ENCODE measurements at places on chromosomes 1 and 21.

GRCh38 chr1:153956997-153957715 is 1.3 kb downstream of the CRTC2 start:
- no peak for DNase-seq

DNA sequence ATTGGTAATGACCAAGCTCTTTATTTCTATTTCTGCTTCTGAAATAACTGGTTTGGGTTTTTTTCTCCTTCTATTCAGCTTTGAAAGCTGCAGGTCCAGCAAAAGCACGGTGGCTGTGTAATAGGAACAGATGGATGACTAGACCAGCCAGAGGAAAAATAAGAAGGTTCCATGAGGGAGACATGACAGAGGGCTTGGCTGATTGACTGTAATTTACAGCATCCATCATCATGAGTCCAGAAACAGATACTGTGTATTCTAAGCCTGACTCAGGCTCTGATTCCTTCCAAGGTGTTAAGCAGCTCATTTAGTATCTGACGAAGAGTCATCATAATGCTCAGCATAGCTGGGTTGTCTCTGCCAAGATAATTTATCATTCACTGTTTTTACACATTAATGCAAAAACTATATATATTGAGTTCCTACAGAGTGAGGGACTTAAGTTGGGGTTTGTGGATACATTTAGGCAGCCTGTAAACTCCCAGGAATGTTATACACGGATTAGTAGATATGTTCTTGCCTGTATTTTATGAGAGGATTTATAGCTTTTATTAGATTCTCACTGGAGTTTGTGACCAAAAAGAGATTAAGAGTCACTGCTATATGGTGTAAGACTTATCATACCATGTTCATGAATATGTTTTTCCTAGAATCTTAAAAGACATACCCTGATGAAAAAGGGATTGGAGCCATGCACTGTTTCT is 72.6 kb downstream of the SGIP1 start:
- peak; percentile 56 for DNase-seq

- DNase-seq: peak; percentile 35
Measured at GRCh38 chr1:8010080-8010664, 15.9 kb downstream of the ERRFI1 start.

- no peak for DNase-seq
Measured at GRCh38 chr1:2916153-2916552, 105.1 kb upstream of the ACTRT2 start.

DNA sequence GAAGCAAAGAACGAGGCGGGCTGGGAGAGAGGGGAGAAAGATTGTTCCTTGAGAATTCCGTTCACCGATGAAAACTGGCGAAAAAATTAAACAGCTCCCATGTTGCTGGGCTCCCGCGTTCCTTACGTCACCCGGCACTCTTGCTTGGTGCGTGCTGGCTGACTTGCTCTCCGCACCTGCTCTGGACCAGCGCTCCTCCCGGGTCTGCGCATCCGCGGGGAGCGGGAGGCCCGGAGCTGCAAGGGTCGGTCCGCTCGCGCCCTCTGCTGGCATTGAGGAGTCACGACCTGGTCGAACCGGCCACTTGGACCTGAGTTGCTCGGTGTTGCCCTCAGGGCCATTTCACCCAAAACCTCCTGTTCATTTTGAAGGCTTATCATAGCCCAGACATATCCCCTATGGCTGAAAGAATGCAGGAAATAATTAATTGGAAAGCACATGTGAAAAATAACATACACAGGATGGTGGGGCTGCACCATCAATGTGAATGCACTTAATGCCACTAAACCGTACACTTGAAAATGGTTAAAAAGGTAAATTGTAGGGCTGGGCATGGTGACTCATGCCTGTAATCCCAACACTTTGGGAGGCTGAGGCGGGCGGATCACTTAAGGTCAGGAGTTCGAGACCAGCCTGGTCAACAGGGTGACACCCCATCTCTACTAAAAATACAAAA is 98.9 kb upstream of the BACE2 start:
- peak; percentile 63 for DNase-seq

GRCh38 chr21:37253991-37254390 is 13.1 kb downstream of the VPS26C start:
- DNase-seq: no peak

DNA sequence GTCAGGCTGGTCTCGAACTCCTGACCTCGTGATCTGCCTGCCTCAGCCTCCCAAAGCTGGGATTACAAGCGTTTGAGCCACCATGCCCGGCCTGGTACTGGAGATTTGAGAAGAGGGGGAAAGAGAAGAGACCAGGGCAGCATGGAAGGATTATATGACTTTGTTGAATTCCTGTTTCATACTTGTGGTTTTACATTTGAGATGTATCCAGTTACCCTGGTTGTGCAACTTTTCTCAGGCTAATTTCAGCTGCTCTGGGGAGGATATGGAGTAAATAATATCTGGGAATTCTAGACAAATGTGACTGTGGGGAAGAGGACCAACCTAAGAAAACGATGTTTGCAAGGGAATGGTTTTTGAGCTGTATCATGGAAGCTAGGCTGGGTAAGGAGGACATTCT is 89.5 kb upstream of the GREM2 start:
- DNase-seq: no peak

GRCh38 chr1:234970731-234971476 is 157.7 kb downstream of the TOMM20 start:
- peak; percentile 71 for DNase-seq

GRCh38 chr1:162381383-162381782 is at the start of gene C1orf226:
TSS of gene C1orf226 (plus strand) at chr1:162381728. CDS start at chr1:162381902, 174 bp downstream.
- DNase-seq: no peak

GRCh38 chr1:11180342-11180744 is 8.8 kb upstream of the ANGPTL7 start:
- no peak for DNase-seq

GRCh38 chr1:26038477-26038876 is 7.4 kb downstream of the SLC30A2 start:
- peak; percentile 11 for DNase-seq

GRCh38 chr1:52603630-52604029 is 1.5 kb downstream of the GPX7 start:
- DNase-seq: peak; percentile 55

DNA sequence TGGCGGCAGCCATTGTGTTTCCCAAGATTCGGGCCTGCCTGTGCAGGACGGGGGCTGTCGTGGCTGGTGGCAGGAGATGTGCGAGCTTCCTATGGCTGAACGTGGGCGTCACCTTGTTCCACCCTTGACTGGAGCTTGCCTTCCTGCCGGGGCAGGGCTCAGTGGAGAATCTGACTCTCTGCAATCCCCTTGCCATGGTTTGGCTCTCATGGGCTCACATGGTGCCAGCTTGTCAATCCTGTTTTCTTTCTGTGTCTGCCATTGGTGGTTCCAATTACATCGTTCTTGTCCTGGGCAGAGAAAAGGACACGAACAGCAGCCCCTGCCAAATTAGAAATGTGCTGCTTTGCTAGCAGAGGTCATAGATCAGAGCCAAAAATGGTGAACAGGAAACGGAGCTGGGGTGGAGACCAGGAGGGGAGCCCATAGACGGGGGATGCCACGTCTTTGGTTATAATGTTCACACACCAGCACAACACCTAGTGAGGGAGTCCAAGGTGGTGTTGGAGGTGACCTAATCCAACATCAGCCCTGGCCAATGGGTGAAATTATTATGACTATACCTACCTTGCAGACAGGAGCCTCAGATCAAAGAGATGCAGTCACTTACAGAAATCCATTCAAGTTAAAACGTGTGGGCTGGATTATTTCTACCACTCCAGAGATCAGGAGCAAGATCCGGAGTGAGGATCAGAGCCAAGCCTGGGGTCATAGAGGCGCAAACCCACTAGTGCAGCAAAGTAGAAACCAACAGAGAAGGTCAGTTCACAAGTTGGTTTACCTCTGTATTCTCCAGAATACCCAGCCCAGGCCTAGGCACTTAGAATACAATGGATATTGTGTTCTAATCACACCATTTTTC is 253.1 kb downstream of the SIPA1L2 start:
- DNase-seq: no peak

DNA sequence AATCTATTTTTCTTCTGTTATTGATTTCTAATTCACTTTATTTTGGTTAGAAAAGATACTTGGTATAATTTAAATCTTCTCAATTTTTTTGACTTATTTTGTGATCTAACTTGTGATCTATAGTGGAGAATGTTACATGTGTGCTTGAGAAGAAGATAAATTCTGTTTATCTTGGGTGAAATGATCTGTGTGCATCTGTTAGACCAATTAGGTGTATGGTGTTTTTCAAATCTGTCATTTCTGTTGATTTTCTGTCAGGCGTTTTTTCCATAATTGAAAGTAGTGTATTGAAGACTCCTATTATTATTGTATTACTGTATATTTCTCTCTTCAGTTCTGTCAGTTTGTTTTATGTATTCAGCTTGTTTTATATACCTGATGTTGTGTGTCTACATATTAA is 1668.3 kb downstream of the PLA2G4A start:
- no peak for DNase-seq

DNA sequence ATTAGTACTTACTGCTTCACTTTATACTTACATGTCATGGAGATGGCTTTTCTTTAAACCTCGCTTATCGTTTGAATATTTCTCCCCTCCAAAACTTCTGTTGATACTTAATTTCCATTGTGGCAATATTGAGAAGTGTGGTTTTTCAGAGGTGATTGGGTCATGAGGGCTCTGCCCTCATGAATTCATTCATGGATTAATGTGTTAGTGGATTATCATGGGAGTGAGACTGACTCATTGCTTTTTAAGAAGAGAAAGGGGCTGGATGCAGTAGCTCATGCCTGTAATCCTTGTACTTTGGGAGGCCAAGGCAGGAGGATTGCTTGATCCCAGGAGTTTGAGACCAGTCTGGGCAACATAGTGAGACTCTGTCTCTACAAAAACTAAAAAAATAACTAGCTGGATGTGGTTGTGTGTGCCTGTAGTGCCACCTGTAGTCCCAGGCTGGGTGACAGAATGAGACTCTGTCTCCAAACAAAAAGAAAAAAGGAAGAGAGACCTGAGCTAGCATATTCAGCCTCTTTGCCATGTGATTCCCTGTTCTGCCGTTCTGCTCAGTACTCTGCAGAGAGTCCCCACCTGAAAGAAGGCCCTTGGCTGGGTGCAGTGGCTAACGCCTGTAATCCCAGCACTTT is 30.2 kb downstream of the RABGAP1L start:
- DNase-seq: no peak

GRCh38 chr1:13950637-13951036 is 250.6 kb downstream of the PRDM2 start:
- no peak for DNase-seq

DNA sequence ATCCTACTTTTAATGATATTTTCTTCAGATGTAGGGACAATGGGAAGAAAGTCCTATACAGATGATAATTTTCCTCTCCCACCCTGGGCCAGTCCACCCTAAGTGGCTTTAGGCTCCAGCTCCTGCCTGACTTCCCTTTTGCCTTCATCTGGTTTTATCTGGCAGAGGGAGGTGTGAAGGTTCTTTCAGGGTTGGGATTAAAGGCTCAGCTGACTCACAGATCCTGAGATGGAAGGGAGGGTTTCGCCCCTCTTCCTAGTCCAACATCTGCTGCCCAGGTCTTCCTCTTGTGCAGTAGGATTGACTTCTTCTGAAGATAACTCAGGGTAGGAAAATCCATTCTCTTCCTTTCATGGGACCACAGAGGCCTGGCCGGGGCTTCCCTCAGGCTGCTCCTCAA is 362.4 kb upstream of the KAZN start:
- DNase-seq: no peak

- no peak for DNase-seq
Measured at GRCh38 chr1:107138166-107138565, 2.7 kb upstream of the NTNG1 start.

DNA sequence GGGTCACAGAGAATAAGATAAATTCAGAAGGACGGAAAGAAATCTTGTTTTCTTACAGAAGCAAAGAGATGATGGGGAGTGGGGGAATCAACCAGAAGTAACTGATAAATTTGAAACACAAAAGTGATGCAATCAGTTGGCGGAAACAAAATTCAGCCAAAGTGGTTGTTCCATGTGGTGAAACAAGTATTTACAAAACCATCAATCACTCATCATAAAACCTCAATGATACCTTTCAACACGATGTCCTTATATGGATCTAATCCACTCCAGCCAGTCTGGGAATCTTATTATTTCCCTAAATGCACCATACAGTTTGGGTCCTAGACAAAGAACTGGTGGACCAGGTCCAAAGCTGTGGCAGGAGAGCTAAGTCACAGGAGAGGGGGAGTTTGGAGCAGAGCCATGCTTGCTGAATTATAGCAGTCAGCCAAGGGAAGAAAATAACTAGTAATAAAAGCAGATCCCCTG is 303.8 kb upstream of the LRRC7 start:
- no peak for DNase-seq

DNA sequence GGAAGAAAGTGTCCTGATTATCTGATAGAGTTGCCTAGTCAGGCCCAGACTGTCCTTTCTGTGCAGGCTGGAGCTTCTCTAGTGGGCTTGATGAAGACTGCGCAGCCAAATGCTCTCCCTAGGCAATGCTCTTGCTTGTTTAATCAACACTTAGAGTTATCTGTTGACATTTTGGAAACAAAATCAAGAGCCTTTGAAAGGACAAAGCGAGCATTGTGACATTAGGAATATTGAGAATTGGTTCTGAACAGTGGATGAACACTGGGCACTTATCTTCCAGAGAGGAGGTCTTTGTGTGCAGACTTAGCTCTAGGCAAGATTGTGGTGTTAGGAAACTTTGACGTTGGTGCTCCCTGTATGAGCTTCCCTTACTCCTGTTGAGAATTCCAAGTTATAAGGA is 94.5 kb downstream of the DNTTIP2 start:
- no peak for DNase-seq

GRCh38 chr1:176206006-176206960 is 803 bp downstream of the COP1 start:
- peak; percentile 44 for DNase-seq

DNA sequence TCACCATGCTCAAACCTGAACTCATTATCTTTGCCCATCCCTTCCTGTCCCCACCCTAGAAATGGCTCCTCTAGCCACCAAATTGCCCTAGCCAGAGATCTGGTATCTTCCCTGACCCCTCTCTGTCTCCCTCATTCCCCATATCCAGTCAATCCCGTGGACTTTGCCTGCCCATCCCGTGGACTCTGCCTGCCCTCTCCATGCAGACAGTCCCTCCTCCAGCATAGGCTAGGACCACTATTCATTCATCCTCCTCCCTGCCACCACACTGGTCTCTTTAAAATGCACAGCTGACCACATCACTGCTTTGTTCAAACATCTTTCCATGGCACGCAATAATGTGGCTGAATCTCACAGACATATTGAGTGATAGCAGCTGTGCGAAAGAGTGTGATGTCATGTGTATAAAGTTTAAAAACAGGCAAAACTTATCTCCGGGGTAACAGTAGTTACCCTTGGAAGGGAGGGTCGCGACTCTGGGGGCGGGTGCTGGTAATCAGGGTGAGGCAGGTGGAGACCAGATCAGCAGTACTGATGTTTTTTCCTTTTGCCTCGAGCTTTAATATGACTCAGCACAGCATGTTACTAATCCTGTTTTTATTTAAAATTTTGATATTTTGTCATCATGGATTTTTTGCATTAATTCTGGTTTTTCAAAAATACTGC is 4.8 kb upstream of the SLC2A1 start:
- DNase-seq: no peak

DNA sequence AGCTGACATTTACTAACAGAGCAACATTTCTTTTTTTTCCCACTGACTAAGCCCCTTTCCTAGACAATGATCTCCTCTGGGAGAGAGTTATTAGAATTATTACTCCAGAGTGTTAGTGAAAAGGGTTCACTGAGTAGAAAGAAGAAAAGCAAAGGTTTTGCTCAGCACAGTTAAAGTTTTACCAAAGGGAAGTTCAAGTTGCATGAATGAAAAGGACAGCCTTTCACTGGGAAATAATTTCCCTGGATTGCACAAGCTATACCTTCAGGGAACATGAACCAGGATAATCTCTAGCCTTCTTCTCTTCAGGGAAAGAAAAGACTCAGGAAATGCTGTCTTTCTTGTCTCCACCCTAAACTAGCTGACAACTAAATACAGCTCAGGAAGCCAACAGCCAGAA is 71.4 kb upstream of the ESRRG start:
- DNase-seq: no peak

Measured in cerebellar cortex (tissue), 1 donor.